Activated effector memory CD4-positive, alpha-beta T cell treated with Interleukin-2 at 50 U/mL for 16 hours (primary cell): ENCODE measurements at places on chromosomes 6 and 20.

GRCh38 chr6:63773200-63773599 is 137.6 kb downstream of the PHF3 start:
- no peak for DNase-seq

DNA sequence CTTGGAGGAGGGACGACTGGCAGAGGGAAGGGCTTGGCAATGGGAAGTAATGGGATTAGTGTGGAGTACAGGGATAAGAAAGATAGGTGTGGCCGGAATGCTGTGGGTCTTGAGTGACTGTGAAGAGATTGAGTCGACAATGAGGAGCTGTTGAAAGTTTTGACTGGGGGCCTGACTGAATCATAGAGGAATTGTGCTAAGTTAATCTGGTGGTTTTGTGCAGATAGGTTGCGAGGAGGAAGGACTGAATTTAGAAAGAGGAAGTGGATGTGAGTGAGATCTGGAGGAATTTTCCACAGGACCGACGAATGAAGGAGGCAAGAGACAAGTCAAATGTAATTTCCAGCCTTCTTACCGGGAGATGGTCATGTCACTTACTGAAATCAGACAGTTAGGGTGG is 143.9 kb upstream of the RALGAPA2 start:
- DNase-seq, result no peak

- DNase-seq, result no peak
These were observed 328.6 kb upstream of the JARID2 start for GRCh38 chr6:14917109-14917910.

DNA sequence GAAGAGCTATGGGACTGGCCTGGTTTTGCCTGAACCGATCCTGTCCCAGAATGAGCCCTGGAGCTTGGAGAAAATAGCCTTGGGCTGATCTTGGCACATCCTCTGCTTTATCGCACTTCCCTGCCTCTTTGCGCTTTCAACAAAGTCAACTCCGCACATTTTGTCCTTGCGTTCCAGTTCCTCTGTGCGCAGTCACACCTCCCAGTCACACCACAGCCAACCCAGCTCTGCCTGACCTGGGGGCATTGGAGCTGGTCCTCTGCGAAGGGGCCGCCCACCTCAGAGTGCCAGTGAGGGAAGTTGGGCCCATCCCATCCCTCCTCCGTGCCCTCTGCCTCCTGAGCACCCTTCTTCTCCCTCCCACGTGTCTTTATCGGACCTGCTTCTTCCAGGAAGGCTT is 16.9 kb upstream of the UQCC2 start:
- DNase-seq, result no peak

GRCh38 chr20:53221731-53222130 is 249.6 kb downstream of the TSHZ2 start:
- no peak for DNase-seq

GRCh38 chr6:139373154-139373927 is 1.1 kb downstream of the CITED2 start:
- peak; percentile 66 for DNase-seq

DNA sequence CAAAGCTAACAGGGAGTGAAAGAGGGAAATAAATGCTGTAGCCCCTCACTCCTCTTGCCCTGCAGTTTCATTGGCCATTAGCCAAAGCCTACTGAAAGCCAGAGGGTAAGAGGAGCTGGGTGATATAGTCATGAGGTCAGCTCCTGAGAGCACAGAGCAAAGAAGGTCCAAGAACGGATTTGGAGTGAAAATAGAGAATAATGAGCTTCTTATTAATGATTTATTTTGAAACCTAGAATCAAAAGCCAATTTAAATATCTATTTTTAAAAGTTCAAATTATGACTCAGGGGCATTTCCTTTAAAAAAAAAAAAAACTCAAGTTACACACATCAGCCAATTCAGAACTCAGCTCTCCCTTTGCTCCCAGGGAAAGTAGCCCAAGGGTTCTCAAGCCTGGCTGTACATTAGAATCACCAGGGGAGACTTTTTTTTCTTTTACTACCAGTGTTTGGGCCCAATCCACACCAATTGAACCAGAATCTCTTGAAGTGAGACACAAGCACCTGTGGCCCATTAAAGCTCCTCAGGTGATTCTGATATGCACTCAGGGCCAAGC is 79.1 kb downstream of the SNAP25 start:
- no peak for DNase-seq

DNA sequence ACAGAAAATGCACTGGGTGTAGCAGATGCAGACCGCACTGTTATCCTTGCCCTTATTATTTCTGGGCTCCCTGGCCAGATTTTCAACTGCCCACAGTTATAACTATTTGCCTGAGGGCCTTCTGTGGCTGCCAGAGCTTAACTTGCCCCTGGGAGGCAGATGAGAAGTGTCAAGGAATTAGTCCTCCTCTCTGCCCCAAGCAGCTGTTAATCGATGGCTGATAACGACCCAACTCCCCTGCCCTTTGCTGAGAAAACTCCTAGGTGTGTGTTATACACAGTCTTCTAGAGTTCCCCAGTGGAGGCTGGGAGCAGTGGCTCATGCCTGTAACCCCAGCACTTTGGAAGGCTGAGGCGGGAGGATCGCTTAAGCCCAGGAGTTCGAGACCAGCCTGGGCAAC is 44.4 kb upstream of the SHLD1 start:
- no peak for DNase-seq

- no peak for DNase-seq
These were observed 63.9 kb downstream of the FHL5 start for GRCh38 chr6:96626759-96627364.

- DNase-seq, result no peak
These were observed 26.6 kb downstream of the RIN2 start for GRCh38 chr20:19784511-19785172.

DNA sequence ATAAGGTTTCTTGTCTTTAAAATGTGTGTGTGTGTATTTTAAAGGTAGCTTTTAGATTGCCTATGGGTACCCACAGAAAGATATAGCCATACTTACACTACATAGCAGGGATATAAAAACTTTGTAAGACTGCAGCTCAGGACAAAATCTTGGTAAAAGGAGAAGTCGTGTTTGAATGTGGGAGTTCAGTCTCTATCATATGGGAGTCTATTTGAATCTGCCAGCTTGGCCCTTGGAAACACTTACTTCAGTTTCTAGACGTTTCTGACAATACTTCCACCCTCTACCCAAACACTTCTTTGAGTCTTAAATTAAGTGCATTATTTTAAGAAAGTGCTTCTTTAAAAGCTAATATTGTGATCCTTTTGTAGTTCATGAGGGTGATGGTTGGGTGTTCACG is 155.7 kb downstream of the CARMIL1 start:
- DNase-seq, result no peak

DNA sequence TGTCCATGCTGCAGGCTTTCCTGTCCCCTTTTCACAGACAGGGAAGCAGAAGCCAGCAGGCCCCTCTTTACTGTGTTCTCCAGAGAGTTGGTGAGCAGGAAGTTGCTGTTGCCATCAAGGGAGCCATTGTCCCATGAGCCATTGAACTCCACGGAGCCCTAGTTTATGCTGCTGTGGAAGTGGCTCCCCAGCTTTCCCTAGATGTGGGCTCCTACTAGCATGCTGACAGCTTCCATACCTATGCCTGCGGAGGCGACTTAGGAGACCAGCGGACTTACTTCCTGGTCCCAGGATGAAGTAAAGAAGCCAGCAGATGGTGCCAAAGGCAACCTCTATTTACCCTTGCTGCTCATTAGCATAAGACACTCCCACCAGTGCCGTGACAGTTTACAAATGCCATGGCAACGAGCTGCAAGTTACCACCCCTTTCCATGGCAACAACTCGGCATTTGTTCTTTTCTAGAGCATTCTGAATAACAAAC is 30.8 kb upstream of the FKBP1A start:
- DNase-seq, result no peak

GRCh38 chr20:51467956-51468626 is 74.4 kb downstream of the NFATC2 start:
- DNase-seq, result no peak

DNA sequence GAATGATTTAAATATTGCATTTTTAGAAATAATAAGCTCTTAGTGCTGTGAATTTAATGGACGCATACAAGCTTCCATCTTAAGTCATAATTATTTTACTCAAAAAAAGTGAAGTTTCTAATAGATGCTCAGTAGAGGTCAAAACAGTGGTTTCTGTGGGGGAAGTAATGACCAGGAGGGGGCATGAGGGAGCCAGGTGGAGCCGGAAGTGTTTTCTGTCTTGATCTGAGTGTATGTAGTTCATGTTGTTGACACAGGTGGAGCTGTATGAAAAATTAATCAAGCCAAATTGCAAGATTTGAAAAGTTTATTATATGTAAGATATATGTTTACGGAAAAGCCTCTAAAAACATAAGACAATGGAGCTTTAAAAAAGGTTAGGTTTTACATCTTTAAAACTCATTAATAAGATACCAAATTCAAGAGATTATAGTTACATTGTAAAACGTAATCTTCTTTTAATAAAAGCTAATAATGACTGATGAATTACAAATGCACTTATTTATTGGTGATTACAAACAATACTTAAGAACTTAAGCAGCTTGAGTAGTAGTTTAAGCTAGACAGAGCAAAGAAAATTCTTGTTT is 68.0 kb downstream of the PLAGL1 start:
- peak; percentile 28 for DNase-seq

- DNase-seq, result no peak
These were observed 731 bp downstream of the MAK start for GRCh38 chr6:10837622-10837994.

DNA sequence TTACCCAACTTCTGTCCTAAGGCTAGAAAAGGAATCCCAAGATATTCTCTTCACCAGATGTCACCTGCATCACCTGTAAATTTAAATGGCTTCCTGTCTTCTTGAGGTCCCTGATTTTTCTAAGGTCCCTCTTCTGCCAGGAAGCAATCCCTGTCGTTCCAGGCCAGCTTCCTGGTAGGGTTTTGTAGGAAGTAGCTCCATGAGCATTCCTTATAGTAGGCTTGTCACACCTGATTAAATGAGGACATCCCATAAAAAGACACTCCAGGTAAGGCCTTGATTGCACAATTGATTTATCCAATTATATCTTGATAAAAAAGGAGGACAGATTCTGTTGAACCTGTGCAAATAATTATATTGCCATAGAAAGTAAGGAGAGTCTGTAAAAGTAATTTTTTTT is 8.7 kb downstream of the RAB44 start:
- no peak for DNase-seq

- DNase-seq, result no peak
These were observed 261.2 kb downstream of the PTPRK start for GRCh38 chr6:128259029-128259724.

GRCh38 chr6:53109612-53110011 is 39.0 kb downstream of the GCM1 start:
- no peak for DNase-seq

GRCh38 chr20:62668441-62669027 is 26.2 kb downstream of the SLCO4A1 start:
- peak; percentile 27 for DNase-seq

DNA sequence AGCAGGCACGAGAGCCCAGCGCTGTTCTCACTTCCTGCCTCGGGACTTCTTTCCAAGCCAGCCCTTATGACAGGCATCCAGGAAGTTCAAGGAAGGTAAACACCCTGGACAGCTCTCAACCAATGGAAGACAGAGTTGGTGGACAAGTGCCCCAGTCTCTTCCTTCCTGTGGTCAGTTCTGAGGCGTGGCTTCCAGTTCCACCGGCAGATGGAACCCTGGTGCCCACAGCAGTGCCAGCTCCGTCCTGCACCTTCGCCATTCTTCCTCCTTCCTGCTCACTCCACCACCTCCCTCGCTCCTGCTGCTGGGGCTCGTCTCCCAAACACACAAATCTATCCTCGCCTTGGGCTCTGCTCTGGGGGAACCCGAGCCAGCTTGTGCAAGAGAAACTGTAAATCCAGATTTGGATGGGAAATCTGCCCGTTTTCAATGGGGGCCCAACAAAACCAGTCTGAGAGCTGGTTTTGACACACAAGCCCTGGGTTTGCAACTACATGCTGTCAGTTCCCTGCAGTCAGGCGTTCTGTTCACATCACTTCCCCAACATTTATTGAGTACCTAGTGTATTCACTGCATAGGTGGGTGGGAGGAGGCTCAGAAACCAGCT is 162.7 kb downstream of the GRM4 start:
- no peak for DNase-seq

DNA sequence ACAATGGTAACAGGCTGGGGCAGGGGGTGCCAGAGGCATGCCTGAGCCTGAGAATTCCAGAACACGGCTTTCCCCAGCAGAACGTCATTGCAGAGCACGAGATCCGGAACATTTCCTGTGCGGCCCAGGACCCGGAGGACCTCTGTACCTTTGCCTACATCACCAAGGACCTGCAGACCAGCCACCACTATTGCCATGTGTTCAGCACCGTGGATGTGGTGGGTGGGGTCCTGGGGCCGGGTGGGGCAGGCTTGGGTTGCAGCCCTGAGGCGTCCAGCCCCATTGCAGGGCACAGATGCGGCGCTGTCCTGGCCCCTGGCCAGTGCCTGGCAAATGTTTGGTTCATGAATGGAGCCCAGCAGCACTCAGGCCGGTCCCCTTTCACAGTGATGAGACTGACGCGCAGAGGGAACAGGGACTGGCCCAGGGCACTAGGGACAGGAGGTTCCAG is 57.1 kb downstream of the TCP11 start:
- no peak for DNase-seq

- DNase-seq, result no peak
These were observed 85.3 kb downstream of the PTPN1 start for GRCh38 chr20:50595433-50595895.

GRCh38 chr6:63573076-63573898 is 1.0 kb downstream of the LOC128125822 start:
- DNase-seq, result peak; percentile 63

DNA sequence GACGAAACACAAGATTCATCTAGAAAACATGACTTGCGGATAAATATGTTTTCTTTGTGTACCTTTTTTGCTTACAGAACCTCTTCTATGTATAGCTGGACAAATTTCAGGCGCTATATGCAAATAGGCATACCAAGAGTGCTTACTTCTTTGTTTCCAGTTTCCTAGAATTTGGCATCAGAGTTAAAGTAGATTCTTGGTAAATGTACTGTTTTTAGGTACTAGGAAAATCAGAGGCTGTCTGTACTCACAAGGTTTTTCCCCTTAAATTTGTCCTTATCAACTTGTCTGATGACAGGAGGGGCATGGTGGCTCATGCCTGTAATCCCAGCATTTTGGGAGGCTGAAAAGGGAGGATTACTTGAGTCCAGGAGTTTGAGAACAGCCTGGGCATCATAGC is 124.9 kb upstream of the TMEM170B start:
- DNase-seq, result no peak

DNA sequence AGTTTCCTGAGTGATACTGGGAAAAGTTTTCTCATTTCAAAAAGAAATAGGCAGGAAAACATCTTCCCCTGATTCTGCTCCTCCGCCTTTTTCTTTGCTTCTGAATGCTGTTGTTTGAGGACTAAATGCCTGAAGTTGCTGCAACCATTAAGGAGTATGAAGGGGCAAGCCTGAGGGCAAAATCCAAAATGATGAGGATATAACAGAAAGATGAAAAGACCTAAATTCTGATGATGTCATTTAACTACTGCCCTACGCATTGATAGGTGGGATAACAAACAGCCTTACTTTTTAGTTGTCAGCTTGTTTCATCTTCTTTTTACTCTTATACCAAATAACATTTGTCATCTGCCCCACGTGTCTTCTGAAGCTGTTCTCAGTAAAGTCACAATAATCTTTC is 474.6 kb upstream of the MMS22L start:
- DNase-seq, result no peak
